ENCODE measurements at places on chromosomes 5 and 9. TPM values are rescaled to one million over a fixed set of nuclear protein-coding genes. Genes with fewer than 3 reads are reported as not detected.

DNA sequence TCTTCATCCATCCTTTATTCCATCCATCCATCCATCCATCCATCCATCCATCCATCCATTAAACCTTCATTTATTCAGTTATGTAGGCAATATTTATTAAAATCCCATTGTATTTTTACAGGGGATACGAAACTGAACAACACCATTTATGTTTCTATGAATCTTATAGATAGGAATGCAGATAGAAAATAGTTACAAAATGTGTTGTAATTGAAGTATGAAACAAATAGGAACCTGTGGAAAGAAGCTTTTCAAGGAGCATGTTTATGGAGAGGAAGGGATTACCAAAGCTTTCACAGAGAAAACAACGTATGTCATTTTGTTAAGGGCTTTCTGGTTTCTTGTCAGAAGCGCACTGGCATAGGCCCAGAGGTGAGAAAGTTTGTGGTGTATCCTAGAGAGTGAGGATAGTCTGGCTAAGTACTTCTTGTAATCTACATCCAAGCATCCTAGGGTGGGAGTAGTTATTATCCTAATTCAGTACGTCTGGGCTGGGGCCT is 184.0 kb downstream of the CNTLN start:
- no peak for DNase-seq

The CAMK2A gene
- not detected for total RNA-seq

DNA sequence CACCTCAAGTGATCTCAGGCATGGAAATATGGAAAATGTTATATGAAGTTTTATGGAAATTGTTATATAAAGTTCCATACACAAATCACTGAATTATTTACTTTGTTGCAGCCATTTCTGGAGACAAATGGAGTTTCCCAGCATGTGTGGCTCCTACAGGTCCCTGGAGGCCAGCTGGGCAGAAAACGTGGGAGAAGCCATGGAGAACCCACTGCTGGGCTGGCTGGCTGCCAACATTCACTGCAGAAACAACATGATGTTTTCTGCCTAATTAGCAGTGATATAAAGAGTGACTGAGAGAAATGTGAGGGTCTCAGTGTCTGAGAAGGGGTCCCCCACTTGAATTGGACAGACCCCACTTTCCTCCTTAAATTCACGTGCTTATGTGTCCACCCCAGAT is 208.8 kb upstream of the IRX2 start:
- DNase-seq = no peak

The NUTM2F gene
- total RNA-seq = not detected

DNA sequence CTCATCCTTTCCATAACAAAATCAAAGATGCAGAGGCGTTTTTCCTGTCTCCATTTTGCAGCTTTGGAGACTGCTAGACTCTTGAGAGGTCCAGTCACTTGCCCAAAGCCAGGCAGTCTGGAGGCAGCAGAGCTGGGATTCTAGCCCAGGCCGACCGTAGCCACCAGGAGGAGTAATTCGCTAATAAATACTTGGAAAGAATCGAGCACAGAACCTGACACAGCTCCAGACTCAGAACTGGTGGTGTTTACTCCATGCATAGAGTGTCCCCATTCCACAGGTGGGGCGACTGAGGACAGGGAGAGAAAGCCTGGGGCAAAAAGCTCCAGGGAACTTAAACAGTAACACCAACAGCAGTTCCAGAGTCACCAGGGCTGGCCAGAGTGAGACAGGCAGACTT is 10.7 kb upstream of the CERCAM start:
- DNase-seq = peak; percentile 74

DNA sequence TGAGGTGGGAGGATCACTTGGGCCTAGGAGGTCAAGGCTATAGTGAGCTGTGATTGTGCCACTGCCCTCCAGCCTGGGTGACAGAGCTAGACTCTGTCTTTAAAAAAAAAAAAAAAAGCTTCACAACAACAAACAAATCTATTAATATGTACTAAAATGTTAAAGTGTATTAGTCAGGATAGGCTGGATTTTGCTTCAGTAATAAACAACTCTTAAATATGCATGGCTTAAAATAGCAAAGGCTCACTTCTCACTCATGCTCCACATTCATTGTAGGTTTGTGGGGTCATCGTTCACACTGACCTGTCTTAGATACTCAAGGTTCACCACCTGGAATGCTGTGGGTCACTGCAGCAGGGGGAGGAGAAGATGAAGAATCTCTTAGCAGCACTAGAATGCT is 33.8 kb upstream of the COL15A1 start:
- DNase-seq = no peak

DNA sequence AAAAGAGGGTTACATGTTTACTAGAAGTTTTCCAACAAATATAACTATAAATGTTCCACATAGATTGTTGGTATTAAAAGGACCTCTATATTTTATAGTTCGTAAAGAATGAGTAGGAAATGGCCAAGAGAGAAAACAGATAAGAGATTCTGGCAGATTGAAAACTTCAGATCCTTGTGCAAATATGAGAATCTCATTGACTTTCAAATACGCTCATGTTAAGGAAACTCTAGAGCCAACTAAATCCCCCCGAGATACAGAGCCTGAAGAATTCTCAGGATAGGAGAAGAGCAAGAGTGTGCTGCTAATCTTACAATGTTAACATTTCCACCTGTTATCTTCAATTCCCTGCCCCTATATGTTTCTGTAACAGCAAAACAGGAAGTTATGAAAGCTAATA is 159.0 kb upstream of the OR13F1 start:
- DNase-seq = no peak

- DNase-seq = no peak
Observed at GRCh38 chr9:12693141-12693540, at the start of gene TYRP1. Gene TYRP1 (plus strand): TSS chr9:12693385. CDS start chr9:12693997, 612 bp downstream.

- no peak for DNase-seq
Observed at GRCh38 chr9:131629825-131630204, 84.5 kb downstream of the PRRT1B start.

DNA sequence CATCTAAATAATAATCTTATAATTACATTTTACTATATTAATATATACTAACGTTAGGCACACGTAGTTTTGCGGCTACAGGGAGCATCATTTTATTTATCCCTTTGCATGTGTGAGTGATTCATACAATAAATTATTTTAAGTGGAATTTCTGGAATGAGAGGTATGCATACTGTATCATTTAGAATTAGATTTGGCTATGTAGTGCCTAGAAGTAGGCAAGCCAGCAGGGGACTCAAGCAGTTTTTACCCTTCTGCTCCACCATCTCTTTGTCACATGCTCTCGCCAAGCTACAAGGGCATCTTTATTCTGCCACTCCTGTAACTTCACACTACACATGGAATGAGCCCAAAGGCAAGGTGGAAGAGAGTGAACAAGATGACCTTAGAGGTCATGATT is 60.8 kb downstream of the MEGF10 start:
- DNase-seq = no peak

DNA sequence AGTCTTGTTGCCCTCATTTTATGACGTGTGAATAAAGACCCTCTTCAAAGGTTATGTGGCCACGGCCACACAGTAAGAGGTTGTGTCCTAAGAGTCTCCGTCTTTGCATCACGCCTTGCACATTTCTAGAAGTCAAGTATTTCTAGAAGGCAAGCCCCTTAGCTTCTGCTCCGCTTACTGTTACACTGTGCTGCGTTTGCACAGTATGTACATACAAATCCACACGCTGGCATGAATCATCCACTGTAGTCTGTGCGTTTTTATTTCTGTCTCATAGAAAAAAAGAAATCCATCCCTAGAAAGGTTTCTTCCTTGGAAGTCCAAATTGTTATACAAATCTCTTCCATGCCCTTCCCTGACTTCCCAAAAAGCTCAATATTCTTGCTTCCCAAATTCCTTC is 21.4 kb upstream of the ICE1 start:
- no peak for DNase-seq

The CDK5RAP2 gene
- 43.3 TPM for total RNA-seq

GRCh38 chr5:123518111-123518510 is 6.1 kb downstream of the CSNK1G3 start:
- no peak for DNase-seq

GRCh38 chr5:179154991-179155955 is 95.1 kb downstream of the ZNF354C start:
- DNase-seq = no peak

The IRX1 gene
- 2.7 TPM for total RNA-seq

GRCh38 chr9:73031350-73031749 is 78.5 kb upstream of the ALDH1A1 start:
- DNase-seq = no peak

GRCh38 chr5:156356238-156356637 is 29.3 kb downstream of the SGCD start:
- DNase-seq = no peak

All from H7 (cell line).